ENCODE measurements at places on chromosomes 12 and 14.

DNA sequence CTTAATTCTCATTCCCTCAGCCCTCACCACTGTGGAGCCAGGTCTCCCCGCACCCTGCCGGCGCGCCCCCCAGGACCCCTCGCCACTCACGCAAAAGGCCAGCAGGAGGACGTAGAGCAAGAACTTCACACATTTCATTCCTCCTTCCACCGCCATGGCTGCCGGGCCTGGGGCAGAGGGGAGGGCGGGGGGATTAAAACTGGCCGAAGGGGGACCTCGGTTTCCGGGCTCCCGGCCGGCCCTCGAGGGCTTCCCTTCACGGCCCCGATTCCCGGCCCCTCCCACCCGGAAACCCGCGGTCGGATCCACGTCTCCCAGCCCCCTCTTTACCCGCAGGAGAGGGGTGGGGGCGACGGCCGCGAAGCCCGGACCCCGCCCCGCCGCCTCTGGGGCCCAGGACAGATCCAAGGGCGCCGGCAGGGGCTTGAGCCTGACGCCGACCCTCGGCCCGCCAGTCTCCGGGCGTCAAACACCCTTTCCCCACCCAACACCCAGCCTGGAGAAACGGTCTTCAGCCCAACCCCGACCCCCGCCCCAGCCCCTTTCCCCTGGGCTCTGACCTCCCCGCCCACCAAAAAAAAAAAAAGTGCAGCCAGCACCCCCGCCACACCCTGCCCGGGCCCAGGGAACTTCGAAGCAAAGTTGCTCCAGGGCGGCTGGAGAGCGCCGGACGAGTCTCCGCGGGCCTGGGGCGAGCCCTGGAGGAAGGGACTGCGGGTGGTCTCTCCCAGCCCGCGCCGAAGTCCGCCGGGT lies 447 bp downstream of the CD63 start:
- peak; percentile 83 for DNase-seq

DNA sequence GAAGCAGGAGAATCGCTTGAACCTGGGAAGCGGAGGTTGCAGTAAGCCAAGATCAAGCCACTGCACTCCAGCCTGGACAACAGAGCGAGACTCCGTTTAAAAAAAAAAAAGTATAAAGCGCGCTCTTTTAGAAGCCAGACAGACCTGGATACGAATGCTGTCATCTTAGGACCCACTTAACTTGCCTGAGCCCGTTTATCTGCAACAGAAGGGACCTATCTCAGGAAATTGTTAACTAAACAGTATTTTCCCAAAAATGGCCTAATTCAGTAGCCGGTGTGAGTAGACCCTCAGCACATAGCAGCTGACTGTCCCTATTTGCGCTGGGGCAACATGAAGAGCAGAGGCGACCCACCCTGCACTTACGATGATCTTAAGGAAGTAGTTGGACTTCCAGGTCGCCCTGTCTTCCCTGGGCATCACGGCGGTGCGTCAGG lies 529 bp downstream of the RPLP0 start:
- no peak for DNase-seq

DNA sequence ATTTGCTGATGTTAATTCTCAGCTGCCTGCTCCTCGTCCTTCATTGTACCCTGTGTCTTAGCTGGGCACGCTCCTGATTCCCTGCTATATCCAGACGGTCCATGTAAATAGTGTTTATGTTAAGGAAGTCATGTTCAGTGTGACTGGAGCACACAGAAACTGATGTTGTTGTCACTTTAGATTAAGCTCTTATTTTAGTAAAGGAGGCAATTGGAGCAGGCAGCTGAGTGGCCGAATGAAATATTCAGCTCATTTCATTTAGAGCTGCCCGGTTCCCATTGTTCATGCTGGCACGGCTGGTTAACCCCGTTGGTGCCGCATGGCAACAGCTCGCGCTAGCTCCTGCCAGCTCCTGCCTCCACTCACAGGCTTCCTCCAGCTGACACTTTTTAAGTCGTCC lies 446.8 kb upstream of the SOX5 start:
- no peak for DNase-seq

DNA sequence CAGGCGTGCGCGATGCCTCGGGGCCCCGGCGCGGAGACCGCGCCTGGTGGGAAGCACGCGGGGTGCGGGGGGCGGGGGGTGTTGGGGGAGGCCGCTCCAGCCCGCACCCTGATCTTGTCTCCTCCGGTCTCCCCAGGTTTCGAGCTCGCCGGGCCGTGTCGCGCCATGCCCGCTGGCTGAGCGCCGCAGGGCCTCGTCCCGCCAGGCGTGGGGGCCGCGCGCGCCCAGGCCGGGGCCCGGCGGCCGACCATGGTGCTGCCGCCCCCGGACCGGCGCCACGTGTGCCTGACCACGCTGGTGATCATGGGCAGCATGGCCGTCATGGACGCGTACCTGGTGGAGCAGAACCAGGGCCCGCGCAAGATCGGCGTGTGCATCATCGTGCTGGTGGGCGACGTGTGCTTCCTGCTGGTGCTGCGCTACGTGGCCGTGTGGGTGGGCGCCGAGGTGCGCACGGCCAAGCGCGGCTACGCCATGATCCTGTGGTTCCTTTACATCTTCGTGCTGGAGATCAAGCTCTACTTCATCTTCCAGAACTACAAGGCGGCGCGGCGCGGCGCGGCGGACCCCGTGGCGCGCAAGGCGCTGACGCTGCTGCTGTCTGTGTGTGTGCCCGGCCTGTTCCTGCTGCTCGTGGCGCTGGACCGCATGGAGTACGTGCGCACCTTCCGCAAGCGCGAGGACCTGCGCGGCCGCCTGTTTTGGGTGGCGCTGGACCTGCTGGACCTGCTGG lies 2.4 kb downstream of the TMEM121 start:
- no peak for DNase-seq

- DNase-seq: no peak
Observed at GRCh38 chr12:93167331-93167730, 210.4 kb upstream of the NUDT4 start.

- no peak for DNase-seq
Observed at GRCh38 chr12:59672273-59672672, 76.4 kb downstream of the SLC16A7 start.

DNA sequence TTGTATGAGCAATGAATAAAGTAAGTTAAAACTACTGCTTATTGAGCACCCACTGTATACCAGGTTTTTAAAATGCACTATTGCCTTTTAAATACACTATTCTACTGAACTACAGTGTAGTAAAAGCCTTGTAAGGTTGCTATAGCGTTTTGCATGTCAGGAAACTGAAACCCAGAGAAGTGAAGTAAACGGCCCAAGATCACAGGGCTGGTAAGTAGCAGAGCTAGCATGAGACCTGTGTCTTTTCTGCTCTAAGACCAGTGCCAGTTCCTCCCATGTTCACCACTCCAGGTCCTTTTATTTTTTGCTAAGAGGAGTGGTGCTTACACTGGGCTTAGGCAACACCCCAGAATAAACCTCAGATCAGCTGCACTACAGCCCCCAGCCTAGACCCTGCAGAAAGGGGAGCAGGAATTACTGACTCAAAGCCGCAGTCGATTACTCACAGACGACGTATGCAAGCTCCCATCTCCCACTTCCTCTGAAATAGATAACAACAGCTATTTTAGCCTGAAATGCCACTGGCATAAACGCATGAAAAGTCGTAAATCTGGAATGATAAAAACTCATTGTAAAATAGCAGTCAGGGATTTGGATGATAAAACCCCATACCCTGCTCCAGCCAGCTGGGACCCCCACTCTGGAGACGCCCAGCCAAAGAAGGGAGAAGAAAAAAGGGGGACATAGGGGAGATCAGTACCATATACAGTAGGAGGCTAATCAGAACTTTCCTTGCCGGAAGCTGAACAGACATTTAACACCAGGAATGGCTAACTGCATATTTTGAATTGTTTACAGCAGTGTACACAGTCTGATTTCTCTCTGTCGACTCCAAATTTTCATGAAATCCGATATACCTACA lies 108.3 kb downstream of the NUAK1 start:
- no peak for DNase-seq

DNA sequence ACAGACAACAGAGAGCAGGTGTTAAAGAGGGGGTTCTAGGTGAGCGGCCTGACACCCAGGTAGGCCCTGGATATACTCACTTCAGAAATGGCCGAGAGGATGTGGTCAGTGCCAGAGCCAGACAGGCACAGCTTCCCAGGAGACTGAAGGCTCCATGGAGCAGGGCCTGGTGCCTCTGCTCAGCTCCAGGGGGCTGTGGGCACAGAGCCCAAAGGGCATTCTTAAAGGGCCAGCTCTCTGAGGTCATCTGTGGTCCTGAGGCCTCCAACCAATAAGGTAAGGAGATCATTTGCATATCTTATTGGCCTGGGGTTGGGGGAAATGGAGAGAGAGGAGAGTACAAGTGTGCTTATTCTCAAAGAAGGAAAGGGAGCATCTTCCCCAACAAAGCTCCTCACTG lies 9.7 kb upstream of the PCK2 start:
- DNase-seq: no peak

GRCh38 chr12:6039894-6040601 lies 84.4 kb downstream of the VWF start:
- peak; percentile 15 for DNase-seq

DNA sequence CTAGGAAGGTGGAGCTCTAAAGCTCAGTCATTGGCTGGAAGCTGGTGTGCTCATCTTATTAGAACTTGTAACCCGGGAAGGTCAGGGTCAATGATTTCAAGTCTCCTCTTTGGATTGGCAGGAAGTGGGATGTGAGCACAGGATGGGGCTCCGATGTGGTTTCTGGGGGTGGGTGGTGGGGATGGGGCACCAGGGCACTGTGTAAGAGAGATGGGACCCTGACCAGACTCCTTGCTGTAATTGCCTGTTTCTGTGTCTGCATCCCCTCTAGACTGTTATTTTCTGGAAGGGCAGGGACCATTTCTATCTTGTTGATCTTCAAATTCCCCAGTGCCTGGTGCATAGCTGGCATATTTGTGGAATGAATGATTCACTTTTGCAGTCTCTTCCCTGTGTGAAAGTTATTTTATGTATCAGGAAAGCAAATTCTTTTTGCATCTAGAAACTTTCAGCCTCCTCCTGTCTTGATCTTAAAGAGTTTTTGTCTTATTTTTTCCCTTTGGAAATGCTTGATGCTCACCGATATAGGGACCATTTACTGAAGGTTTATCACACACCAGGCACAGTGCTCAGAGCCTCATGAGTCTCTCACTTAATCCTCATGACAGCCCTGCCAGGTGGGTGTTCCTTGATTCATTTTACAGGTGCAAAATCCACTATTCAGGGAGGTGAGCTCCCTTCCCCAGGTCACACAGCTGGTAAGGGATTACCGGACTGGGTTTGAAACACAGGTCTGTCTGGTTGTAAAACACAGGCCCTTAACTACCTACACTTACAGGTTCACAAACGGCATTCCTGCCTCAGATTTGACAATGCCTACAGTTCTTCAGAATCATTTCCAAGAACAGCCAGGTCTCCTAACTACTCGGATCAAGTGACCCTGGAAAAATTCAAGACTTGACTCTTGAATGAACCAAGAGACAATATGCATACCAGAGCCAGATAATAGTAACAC lies 86.9 kb upstream of the IGF1 start:
- DNase-seq: no peak

DNA sequence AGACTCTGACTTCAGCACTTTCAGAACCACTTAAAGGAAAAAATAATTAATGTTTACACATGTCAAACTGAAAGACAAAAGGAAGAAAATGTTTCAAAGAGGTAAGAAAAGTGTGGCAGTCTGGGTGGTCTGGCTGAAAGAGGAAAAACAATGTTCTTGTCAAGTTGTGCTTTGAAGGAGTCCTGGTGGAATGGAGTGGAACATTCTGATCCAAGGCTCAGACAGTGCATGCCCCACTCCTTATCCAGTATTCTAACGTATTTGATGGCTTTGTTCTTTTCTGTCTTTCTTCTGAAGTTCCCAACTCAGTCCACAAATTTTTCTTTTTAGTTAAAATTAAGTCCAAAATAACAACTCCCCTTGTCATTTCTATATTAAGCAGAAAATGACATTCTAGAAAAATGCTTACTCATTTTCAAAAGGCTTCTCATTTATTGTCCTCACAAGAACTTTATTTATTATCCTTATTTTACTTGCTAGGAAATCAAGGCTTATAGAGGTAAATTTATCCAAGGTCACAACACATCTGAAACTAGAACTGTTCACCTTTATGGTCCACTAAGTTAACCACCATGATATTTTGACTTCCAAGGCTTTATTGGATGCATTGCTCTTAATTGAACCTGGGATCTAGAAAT lies 121.7 kb upstream of the NAP1L1 start:
- no peak for DNase-seq

- DNase-seq: no peak
Observed at GRCh38 chr12:92543359-92543758, 159.4 kb upstream of the PLEKHG7 start.

All from hypothalamus (tissue), 51 donors.